ENCODE measurements at places on chromosomes 6 and 20. TPM values are rescaled to one million over a fixed set of nuclear protein-coding genes. Genes with fewer than 3 reads are reported as not detected.

DNA sequence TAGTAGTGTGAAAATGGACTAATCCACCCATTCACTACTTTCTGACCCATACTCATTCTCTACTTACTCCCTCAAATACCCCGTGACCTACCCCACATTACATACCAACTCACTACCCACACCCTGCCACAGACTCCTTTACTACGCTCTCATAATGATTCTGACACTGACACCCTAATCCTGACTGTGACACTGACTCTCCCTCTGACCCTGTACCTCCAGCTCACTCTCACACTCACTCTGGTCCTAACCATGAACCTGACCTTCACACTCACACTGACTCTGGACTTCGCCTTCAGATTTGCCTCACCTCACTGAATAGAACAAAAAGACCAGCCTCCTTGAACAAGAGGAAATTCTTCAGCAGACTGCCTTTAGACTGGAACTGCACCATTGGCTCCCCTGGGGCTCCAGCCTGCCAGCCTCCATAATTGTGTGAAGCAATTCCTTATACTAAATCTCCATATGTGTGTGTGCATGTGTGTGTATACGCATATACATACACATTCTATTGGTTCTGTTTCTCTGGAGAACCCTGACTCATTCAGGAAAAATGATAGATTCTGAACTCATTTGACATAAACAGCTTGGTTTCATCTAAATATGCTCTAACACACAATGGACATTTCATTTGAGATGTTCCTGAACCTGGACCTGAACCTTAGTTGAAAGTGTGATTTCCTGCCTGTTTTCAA is 10.5 kb upstream of the ZNF343 start:
- no peaks in the 10 kb centered on the region for H3K4me1 ChIP-seq
- no peak overlapping the region for H3K4me3 ChIP-seq
- no peaks in the 10 kb centered on the region for H3K36me3 ChIP-seq

- peak overlapping the region; percentile 4 for H3K27ac ChIP-seq
- no peak for DNase-seq
- peaks cover 10% of the 10 kb centered on the region for H3K27me3 ChIP-seq
- H3K4me1 ChIP-seq: peaks cover 2% of the 10 kb centered on the region
Measured at GRCh38 chr20:19683822-19684221, 74.2 kb upstream of the RIN2 start.

The VGLL2 gene
- not detected for total RNA-seq

- no peaks in the 10 kb centered on the region for H3K36me3 ChIP-seq
- DNase-seq: no peak
- no peaks in the 10 kb centered on the region for H3K4me1 ChIP-seq
- H3K27me3 ChIP-seq: peaks cover 2% of the 10 kb centered on the region
- no peak within 1 kb of the TSS for H3K4me3 ChIP-seq
Measured at GRCh38 chr6:32741031-32741960, at the start of gene HLA-DQA2. Gene HLA-DQA2, plus strand, starts transcription at chr6:32741391. Its CDS starts 53 bp downstream, at chr6:32741444.

The OXT gene
- not detected for total RNA-seq

DNA sequence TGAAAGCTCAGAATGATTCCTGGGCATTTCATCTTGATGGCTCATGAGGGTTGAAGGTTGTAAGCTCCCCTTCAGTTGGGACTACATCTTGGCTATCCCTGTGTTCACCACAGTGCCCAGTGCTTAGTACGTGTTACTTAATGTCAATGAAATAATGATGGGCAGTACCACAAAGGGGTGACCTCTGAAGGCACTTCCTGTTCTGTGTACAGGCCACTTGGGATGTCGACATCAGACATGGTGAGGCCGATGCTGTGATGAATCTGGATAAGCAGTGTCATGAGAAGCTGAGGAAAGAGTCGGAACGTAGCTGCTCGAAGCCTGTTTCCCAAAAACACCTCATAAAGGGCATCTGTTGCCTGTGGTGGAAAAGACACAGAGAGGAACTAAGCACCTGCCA is 27.6 kb upstream of the RBL1 start:
- H3K27ac ChIP-seq: no peak overlapping the region
- peaks cover 4% of the 10 kb centered on the region for H3K36me3 ChIP-seq
- H3K4me1 ChIP-seq: no peaks in the 10 kb centered on the region

The TMEM239 gene
- total RNA-seq: not detected

The SMOC2 gene
- total RNA-seq: 0.44 TPM

Data from glutamatergic neuron (in vitro differentiated cells).